Gastrocnemius medialis (tissue), 4 donors: ENCODE measurements at places on chromosomes 13 and 19. TPM values are rescaled to one million over a fixed set of nuclear protein-coding genes. Genes with fewer than 3 reads are reported as not detected.

GRCh38 chr13:73849292-73849691 lies 284.9 kb downstream of the KLF12 start:
- no peaks in the 10 kb centered on the region for H3K27me3 ChIP-seq
- no peaks in the 10 kb centered on the region for H3K4me1 ChIP-seq
- no peak for DNase-seq

DNA sequence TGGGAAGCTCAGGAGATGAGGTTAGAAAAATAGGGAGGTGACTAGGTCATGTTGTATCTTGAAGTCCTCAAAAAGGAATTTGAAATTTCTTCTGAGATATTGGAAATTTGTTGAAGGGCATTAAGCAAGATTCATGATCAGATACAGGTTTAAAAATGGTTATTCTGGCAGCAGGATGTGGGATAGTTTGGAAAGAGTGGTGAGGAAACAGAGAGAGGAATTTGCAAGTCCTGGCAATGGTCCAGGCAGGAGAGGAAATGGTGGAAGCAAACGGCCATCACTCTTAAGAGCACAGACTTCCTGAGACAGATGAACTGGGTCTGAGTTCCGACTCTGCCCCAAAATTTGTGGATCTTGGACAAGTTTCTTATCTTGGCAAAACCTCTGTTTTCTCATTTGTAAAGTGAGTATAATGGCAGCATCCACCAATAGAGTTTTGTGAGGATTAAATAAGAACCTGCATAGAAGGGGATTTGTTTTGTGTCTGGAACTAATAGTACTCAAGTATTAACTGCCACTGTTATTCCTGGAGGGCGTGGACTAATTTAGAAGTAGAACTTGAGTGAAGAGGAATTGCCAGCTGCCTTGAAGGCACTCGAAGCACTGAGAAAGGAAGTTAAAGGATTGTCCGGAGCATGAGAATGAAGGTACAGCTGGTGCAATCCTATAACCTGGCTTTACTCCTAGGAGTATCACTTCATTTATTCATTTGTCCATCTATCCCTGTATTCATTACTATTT lies 99.6 kb downstream of the CCNA1 start:
- H3K27ac ChIP-seq: no peak overlapping the region
- H3K27me3 ChIP-seq: no peaks in the 10 kb centered on the region
- H3K4me1 ChIP-seq: no peaks in the 10 kb centered on the region
- H3K4me3 ChIP-seq: no peak overlapping the region

GRCh38 chr13:45276913-45277312 lies 64.1 kb downstream of the TPT1 start:
- H3K36me3 ChIP-seq: no peaks in the 10 kb centered on the region
- H3K4me1 ChIP-seq: no peaks in the 10 kb centered on the region
- H3K4me3 ChIP-seq: no peak overlapping the region
- DNase-seq: no peak

- no peaks in the 10 kb centered on the region for H3K36me3 ChIP-seq
- no peaks in the 10 kb centered on the region for H3K4me1 ChIP-seq
- H3K27ac ChIP-seq: no peak overlapping the region
These were observed 15.6 kb upstream of the FBXO17 start for GRCh38 chr19:38990949-38991697.

GRCh38 chr19:3771000-3771905 lies 775 bp downstream of the RAX2 start:
- no peak overlapping the region for H3K4me3 ChIP-seq
- no peaks in the 10 kb centered on the region for H3K4me1 ChIP-seq
- H3K36me3 ChIP-seq: no peaks in the 10 kb centered on the region
- H3K27ac ChIP-seq: no peak overlapping the region

DNA sequence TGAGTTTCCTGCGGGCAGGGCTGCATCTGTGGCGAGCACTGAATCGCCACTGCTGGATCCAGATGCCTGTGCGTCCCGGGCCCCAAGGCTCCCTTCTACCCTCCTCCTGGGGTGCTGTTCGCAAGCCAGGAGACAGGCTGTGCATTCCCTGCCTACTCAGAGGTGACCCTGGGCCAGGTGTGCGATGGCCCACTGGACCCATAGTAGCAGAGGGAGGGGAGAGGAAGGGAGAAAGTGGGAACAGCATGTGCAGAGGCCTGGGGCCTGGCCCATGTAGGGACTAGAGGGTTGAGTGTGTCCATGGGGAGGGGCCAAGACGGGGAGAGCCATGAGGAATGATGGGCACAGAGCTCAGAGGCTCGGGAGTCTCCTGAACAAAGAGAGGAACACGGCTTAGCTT lies 27.3 kb downstream of the CARM1 start:
- DNase-seq: no peak
- peak overlapping the region; percentile 95 for H3K27ac ChIP-seq
- no peaks in the 10 kb centered on the region for H3K27me3 ChIP-seq
- H3K4me3 ChIP-seq: no peak overlapping the region

DNA sequence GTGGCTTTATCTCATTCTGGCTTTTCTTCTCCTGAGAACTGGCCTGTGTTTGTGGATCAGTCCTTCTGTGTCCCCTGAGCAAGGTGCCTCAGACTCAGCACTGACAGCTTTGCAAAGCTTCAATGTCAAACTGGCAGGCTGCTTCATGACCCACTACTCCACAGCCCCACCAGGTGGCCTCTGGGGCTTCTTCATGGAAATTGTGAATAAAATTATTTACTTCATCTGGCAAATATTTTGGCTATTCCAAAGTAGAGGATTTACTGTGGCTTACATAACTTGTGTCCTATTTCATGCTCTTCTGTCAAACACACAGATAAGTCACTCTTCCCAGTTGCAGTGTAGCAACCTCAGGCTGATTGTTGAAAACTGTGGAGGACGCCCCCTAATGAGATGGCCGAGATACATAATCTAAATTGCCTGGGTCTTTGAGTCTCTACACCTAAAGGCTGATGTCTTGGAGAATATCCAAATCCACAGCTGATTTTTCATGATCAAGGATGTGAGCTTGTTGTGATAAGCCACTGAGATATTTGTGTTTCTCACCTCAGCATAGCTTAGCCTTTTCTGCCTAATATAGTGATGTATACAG lies 721.9 kb upstream of the SLC10A2 start:
- no peak overlapping the region for H3K27ac ChIP-seq
- H3K27me3 ChIP-seq: no peaks in the 10 kb centered on the region
- no peak for DNase-seq
- no peaks in the 10 kb centered on the region for H3K36me3 ChIP-seq

- no peak for DNase-seq
- H3K4me3 ChIP-seq: no peak overlapping the region
- peaks cover 7% of the 10 kb centered on the region for H3K4me1 ChIP-seq
- H3K27ac ChIP-seq: no peak overlapping the region
- no peaks in the 10 kb centered on the region for H3K27me3 ChIP-seq
- no peaks in the 10 kb centered on the region for H3K36me3 ChIP-seq
These were observed 144.9 kb downstream of the KLF12 start for GRCh38 chr13:73989244-73989843.

GRCh38 chr19:35727956-35728706 lies 10.3 kb downstream of the KMT2B start:
- no peaks in the 10 kb centered on the region for H3K27me3 ChIP-seq
- peaks cover 9% of the 10 kb centered on the region for H3K36me3 ChIP-seq
- no peaks in the 10 kb centered on the region for H3K4me1 ChIP-seq

GRCh38 chr13:107025991-107026390 lies 458.1 kb upstream of the ARGLU1 start:
- H3K4me3 ChIP-seq: no peak overlapping the region
- peak overlapping the region; percentile 7 for H3K27ac ChIP-seq
- H3K36me3 ChIP-seq: no peaks in the 10 kb centered on the region

STAP2 gene
- total RNA-seq: 0.94 TPM

KLK15 gene
- not detected for total RNA-seq

ZNF570 gene
- 3.1 TPM for total RNA-seq
